ENCODE measurements at places on chromosomes 4 and X.

- DNase-seq, result peak; percentile 45
Measured at GRCh38 chr4:2436301-2436700, 17.5 kb downstream of the CFAP99 start.

DNA sequence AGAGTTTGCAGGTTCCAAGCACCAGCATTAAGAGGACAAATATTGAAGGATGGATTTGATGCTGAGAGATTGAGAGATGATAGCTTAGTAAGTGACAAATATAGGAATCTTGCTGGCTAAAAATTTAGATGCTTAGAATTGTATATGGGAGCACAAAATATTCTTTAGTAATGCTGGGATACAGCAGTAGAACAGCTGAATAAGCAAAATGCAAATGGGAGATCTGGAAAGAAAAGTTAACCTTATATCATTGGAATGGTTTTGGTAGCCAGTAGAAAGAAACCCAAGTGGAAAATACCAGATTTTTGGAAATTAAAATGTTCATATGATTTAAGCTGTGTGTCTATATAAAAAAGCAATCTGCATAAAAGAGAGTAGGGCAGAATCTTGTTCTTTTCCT, 308.6 kb upstream of the CPEB2 start:
- DNase-seq, result no peak

DNA sequence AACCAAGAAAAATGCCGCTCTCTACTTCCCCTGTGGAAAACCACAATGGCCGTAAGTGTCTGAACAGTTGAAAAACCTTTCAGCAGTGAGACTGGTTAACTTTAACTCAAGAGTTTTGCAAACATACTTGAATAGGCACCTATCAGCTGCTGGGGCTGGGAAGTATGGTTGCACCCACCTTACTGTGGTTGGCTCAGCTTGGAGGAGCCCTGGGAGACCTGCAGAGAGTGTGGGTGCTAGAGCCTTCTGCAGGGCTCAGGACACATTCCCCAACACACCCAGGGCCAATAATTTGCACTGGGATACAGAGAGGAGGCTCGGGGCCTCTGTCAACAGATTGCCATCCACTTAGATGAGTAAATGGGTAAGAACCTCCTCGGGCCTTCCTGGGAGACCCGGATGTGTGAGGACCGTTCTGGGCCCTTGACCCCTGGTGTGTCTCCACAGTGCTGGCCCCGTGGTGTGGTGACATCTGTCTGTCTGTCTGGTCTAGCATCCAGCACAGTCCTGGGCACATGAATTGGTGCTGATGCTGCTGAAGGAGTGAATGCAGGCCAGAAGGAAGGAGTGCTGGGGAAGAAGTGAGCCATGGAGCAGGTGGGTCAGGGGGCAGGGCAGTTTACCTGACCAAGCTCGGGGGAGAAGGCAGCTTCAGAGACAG, 46.5 kb downstream of the MAGEA1 start:
- no peak for DNase-seq

GRCh38 chr4:184748251-184748652, 14.4 kb upstream of the CENPU start:
- DNase-seq, result no peak

DNA sequence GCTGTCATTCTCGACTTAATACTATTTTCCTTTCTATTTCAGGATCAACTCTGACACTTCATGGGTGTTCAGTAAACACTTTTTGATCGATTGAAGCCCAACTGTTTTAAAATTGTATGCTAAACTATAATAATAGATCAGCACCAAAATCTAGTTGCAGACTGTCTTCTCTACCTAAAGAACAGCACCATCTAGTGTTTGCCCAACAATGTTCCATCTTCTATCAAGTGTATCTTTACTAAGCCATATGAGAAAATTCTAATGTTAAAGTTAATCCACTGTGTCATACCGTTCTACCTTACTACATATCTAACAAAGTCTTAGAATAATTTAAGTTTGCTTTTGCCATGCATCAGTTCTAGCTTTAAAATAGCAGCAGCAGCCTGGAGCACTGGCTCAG, 113.0 kb upstream of the PRDX4 start:
- peak; percentile 35 for DNase-seq

DNA sequence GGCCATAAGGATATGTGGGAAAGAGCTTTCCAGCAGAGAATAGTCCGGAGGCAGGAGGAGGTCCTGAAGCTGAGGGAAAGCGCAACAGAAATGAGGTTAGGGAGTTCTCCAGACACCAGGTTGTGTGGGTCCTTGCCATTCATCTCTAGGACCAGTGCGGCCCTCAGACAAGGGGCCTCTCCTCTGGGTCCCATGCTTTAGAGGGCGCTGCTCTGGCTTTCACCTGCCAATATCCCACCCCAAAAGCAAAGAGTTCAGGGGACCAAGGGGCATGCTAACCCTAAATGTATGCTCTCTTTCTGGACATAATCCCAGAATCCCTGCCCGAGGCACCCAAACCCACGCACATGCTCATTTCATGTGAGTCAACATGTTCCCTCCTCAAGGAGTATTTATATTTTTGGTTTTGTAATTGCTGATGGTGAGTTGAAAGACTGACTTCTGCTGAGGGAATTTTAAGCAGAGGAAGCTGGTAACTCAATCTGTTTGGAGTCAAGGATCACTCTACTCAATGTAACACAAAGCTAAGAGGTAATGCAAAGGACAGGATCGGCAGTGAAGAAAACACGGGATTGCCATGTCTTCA, 14.8 kb downstream of the RPL34 start:
- DNase-seq, result peak; percentile 32

DNA sequence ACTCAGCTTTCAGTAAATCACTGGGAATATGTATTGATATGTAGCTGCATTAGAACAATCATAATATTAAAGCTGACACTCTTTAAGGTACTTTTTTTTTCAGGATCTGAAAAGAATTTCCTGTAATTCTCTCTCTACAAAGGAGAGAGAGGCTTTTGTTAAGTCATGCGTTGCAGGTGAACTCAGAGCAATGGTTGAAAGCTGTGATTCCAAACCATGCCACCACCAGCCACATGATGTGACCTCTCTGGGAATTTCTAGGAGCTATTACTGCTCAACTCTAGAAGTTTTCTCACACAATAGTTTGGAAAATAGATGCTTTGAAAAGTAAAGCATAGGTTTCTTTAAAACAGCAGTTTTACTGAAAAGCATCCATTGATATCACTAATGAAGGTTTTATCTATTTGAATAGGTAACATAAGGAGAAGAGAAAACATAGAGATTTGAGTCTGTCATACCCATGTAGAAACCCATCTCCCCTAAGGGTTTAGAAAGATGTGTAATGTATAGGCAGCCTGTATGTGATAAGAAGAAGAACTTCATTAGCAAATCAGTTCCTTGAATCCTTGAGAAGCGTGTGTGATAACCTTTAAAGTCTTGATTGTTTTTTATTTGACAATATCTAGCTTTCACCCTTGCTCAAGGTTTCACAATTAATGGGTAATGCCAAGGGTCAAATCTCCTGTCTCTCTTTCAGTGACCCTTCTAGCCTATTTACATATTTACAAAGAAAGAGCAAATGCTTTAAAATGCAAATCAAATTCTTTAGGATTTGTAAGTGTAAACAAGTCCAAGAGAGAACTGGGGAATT, 161.0 kb upstream of the ANKRD50 start:
- DNase-seq, result no peak

- no peak for DNase-seq
Measured at GRCh38 chrX:148632444-148632843, 132.0 kb downstream of the AFF2 start.

- DNase-seq, result no peak
Measured at GRCh38 chr4:11489453-11490083, 60.9 kb upstream of the HS3ST1 start.

GRCh38 chr4:6372649-6373525, 99.5 kb downstream of the PPP2R2C start:
- peak; percentile 44 for DNase-seq

DNA sequence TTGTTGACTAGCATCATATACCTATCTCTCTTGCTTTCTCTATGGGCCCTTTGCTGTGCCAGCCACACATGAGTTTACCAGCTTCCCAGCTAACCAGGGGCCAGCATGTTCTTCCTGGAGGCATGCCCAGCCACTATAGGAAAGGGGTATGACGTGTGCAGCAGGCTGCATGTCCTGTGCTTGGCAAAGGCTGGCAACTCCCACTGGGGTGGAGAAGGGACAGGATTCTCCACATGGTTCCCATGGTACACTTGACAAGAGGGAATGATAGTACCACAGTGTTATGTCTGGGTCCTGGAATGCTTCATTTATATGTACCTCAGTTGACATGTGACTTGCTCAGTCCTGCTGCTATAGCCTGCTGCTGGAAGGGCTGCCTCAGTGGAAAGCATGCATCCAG, 78.8 kb downstream of the TMEM164 start:
- peak; percentile 13 for DNase-seq

DNA sequence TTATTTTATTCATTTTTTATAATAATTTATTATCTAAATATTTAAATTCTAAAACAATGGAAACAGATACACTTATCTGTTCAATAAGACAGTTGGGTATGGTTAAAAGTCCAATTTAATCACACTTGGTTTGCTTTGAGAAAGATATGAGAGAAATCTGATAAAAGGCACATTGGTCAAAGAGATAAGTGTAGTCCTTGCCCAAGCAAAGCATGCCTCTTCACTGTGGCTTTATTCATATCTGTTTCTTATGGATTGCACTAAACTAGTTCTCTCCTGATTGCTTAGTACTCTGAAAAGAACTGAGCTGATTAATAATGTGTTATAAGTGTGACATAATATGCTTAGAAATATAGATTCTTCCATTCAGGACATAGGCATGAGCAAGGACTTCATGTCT, 39.8 kb downstream of the CXCL1 start:
- no peak for DNase-seq

DNA sequence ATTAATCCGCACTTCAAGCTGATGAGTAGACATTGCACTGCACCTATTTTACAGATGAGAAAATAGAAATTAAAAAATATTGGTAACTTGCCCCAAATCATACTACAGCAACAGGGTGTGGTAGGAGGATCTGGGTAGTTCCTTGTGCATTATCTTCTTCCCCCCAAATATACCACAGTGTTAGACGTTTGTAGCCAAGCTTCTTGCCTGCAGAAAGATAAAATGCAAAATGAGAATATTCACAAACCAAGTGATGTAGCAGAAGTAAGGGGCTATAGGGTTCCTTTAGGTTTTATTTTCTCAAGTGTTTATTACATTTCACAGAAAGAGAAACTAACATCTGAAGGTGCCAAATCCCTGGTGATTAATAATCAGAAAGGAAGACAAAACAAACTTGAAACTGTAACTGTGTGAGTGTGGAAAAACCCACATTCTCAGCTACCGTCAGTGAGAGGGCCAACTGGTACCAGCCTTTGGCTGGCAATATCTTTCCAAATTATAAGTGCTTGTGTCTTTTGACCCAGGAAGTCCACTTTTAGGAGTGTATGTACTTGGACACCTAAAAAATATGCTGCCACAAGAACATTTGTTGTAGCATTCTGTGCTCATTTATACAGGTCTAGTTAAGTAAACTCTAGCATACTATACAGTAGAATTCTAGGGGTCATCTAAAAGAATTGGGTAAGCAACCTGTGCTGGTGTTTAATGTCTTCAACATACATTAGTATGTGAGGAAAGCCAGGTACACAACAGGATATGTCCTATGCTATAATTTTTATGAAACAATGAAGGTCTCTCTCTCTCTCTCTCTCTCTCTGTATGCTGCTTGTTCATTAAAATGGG, 6.7 kb upstream of the CD38 start:
- DNase-seq, result no peak

GRCh38 chrX:97446298-97446882, 562.7 kb downstream of the RPA4 start:
- peak; percentile 5 for DNase-seq

GRCh38 chrX:48890934-48891401, 6.6 kb downstream of the TIMM17B start:
- DNase-seq, result no peak

DNA sequence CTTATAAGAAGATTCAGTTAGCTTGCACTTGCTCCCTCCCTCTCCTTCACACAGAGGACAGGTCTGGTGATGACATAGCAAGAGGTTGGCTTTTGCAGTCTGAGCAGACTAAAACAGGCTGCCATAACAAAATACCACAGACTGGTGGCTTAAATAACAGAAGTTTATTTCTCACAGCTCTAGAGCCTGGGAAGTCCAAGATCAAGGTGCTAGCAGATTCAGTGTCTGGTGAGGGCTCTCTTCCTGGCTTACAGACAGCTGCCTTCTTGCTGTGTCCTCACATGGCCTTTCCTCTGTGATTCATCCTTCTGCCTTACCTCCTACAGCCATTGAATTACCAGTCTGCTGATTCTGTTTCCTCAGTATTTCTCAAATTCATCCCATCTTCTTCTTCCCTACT, 13.1 kb downstream of the RP2 start:
- peak; percentile 26 for DNase-seq

GRCh38 chr4:5758741-5759140, 47.7 kb downstream of the EVC start:
- DNase-seq, result peak; percentile 98

- DNase-seq, result peak; percentile 11
Measured at GRCh38 chrX:101619364-101619763, 1.6 kb upstream of the ARMCX6 start.

GRCh38 chr4:61162116-61162515, 38.0 kb upstream of the ADGRL3 start:
- DNase-seq, result no peak

DNA sequence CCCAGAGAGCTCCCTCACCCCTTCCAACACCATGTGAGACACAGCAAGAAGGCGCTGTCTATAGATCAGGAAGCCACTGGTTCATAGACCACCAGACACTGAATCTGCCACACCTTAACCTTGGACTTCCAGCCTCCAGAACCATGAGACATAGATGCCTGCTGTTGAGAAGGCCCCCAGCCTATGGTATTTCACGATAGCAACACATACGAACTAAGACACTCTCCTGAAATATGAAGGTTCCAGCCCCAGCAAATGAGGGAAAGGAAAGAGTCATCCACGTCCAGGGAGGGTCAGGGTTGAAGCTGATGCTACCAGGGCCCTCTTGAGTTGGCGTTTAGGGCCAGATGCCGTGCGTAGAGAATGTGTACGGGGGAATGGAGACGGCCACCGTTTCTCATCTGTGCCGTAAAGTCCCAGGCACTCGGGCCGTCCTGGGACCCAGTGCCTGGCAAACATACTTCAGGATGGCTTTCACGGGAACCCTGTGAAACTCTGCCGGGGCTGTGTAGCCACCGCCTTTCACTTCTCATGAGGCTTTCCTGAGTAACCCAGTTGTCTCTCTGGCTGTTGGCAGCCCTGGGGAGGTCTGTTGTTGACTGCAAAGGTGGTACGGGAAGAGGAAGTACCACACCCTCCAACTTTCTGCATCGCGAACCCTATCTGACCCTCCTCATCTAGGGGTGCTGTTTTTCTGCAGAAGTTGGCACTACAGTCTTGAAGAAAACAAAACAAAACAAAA, 17.7 kb upstream of the P2RY8 start:
- no peak for DNase-seq

GRCh38 chrX:13622401-13622964, 30.5 kb upstream of the TCEANC start:
- no peak for DNase-seq

DNA sequence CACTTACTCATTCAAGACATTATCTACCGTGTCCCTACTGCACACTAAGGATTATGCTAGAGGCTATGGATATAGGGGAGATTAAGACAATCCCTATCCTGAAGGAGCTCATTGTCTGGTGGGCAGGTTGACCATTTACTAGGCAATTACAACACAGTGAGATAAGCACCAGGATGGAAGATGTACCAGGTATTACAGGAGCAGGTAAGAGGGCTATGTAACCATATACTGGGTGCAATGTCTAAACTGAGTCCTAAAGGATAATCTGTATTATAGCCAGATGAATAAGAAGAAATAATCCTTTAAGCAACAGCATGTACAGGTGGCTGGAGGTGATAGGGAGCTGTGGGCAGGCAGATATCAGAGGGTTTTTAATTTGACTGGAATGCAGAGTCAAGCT, 113.3 kb upstream of the TBC1D9 start:
- DNase-seq, result no peak
